ENCODE measurements at places on chromosomes 2 and 18. TPM values are rescaled to one million over a fixed set of nuclear protein-coding genes. Genes with fewer than 3 reads are reported as not detected.

Gene RHBDD1
- total RNA-seq: 45.0 TPM

DNA sequence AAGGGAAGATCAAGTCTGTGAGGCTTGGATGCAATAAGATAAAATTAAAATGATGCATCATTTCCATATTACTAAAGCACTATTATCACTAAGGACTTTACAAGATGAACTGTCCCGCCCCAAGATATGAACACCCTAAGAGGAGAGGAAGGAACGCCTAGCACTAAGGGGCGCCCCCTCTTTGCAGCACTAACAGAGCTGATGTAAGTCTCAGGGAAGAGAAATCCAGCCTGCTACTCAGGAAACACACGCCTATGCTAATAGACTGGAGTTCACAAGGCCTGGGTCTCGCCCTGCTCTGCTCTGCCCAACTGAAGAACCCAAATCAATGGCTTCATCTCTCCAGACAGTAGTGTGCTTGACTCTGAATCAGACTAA lies 6.1 kb downstream of the INO80C start:
- no peak for DNase-seq

Gene KCNG2
- total RNA-seq: not detected

- DNase-seq: no peak
These were observed 112.0 kb upstream of the PNPT1 start for GRCh38 chr2:55805686-55806085.

GRCh38 chr18:36088256-36088655 lies 20.9 kb upstream of the RPRD1A start:
- DNase-seq: no peak

Gene SCN2A
- 18.5 TPM for total RNA-seq

DNA sequence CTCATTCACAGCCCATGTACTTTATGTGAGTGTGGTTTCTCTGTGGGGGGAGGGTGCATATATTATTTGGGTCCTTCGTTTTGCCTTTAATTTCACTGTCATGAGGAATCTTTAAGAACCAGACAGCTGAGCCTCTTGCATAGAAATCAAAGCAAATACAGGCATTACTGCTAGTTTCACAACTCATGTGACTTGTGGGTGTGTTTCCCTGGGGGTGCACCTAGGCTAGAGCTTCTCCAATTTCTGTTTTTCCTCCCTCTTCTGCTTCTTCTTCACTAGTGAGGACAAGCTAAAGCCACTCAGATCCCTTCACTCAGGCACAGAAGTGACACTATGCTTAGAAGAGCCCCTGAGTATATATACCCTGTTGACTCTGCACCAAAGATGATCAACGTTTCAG lies 131.4 kb downstream of the ACOXL start:
- DNase-seq: no peak

DNA sequence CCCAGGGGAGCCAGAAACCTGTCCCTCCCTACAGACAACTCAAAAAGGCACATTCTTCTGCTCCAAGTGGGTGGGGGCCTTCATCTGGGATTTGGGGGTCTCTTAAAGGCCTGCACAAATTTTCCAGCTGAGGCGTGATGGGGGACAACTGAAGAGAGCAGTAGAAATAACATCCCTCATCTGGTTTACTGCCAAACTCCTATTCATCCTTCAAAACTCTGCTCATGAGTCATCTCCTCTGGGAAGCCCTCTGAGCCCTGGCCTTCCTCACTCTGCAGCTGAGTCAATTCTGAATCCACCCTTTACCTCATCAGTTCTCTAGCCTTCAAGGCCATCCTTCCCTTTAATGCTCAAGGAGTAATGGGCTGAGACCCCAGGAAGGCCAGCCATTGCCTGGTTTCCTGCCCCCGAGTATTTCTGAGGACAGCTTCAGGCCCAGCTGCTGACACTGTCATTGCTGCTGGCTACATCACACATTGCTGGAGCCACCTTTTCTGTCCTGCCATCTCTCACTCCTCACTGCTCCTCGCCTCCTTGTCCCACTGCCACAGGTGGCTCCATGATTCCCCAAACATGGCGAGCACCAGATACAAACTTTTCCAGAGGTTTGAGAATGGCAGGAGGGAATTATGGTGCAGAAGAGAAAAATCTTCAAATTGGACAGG lies 32.2 kb upstream of the GLI2 start:
- peak; percentile 85 for DNase-seq
